ENCODE measurements at places on chromosomes 12 and 14.
A peak's percentile ranks its signal among the peaks of the same experiment; 100 is the strongest.

GRCh38 chr14:65703996-65704395 lies 291.5 kb downstream of the FUT8 start:
- no peak for DNase-seq

GRCh38 chr12:94284859-94285258 lies 136.5 kb downstream of the PLXNC1 start:
- no peak for DNase-seq

- DNase-seq: peak; percentile 57
Measured at GRCh38 chr12:55915482-55915859, 12.2 kb downstream of the PYM1 start.

- no peak for DNase-seq
Measured at GRCh38 chr14:22835505-22835904, 880 bp upstream of the MMP14 start.

Data from NB4 (cell line).